ENCODE measurements at places on chromosomes 5 and 9. TPM values are rescaled to one million over a fixed set of nuclear protein-coding genes. Genes with fewer than 3 reads are reported as not detected.

- DNase-seq: no peak
Observed at GRCh38 chr9:1673300-1673699, 341.8 kb upstream of the SMARCA2 start.

The CATSPER3 gene
- 1.1 TPM for total RNA-seq

The OMD gene
- total RNA-seq: 3.2 TPM

GRCh38 chr9:111037708-111038330 is 451 bp downstream of the LPAR1 start:
- peak; percentile 70 for DNase-seq

The HK3 gene
- total RNA-seq: 6.4 TPM

The CHSY3 gene
- 0.57 TPM for total RNA-seq

DNA sequence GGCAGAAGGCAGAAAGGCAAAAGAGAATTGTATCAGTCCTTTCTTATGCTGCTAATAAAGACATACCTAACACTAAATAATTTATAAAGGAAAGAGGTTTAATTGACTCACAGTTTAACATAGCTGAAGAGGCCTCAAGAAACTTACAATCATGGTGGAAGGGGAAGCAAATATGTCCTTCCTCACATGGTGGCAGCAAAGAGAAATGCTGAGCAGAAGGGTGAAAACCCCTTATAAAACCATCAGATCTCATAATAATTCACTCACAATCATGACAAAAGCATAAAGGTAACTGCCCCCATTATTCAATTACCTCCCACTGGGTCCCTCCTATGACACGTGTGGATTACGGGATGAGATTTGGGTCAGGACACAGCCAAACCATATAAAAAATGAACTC is 312.5 kb upstream of the PTGER4 start:
- no peak for DNase-seq

DNA sequence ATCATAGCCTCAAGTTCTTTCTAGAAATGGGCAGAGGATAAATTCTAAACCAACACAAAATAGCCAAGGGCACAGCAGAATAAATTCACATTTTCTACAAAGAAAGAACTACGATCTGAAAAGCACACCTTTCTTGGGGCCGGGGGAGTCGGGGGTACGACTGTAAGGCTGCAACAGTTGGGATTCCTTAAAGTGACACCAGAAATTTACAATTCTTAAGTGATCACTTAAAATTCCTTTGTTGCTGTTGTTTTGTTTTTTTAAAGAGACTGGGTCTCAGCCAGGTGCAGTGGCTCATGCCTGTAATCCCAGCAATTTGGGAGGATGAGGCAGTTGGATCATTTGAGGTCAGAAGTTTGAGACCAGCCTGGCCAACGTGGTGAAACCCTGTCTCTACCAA is 95.8 kb downstream of the CDK5RAP2 start:
- no peak for DNase-seq

DNA sequence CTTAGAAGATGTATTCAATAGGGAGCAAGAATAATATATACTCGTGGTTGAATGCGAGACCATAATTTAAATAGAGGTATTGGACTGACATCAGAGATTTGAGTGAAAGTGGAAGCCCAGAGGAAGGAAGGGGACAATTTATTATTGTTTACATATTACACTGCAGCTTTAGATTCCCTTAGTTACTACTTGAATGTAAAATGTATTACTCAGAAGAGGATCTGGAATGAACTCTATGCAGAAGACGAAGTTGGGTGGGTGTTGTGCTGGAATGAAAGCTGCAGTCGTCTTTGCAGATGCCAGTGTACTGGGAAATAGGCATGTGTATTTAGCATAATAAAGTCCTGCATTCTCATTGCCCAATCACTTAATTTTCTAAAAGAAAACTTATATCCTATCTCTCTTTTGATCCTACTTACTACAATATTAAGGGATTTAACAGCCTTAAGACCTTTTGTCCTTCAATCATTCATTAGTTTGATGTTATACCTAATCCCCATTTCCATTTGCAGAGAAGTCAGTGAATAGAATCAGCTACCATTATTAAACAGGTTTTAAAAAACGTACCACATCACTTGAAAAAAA is 570.7 kb upstream of the WWC1 start:
- DNase-seq: no peak

The AIF1L gene
- 22.2 TPM for total RNA-seq

GRCh38 chr5:34978681-34979080 is 49.3 kb downstream of the DNAJC21 start:
- DNase-seq: no peak

The STK32A gene
- total RNA-seq: 1.1 TPM

GRCh38 chr9:126809068-126809467 is 4.2 kb downstream of the ZBTB43 start:
- DNase-seq: no peak

The KCNV2 gene
- total RNA-seq: not detected

- DNase-seq: no peak
Observed at GRCh38 chr5:158813275-158813674, 286.4 kb downstream of the EBF1 start.

- DNase-seq: no peak
Observed at GRCh38 chr9:93513606-93514005, 60.2 kb upstream of the FAM120AOS start.

The RNF183 gene
- total RNA-seq: not detected

DNA sequence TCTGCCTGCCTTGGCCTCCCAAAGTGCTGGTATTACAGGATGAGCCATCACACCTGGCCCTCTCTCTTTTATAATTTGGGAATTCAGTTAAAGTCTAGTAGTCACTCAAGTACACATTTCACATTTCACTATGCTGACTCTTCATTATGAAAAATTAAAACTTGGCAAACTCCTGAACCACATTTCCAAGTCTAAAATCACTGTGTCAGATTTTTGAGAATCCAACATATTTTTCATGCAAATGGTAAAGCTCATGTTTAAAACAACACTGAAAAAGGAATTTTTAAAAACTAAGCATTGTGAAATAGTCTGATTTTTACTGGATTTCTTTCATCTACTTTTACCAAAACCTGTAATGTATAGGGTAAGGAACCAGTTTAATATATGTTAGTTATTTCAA is 92.3 kb downstream of the SVEP1 start:
- no peak for DNase-seq

The ANKRD33B gene
- total RNA-seq: 4.1 TPM

DNA sequence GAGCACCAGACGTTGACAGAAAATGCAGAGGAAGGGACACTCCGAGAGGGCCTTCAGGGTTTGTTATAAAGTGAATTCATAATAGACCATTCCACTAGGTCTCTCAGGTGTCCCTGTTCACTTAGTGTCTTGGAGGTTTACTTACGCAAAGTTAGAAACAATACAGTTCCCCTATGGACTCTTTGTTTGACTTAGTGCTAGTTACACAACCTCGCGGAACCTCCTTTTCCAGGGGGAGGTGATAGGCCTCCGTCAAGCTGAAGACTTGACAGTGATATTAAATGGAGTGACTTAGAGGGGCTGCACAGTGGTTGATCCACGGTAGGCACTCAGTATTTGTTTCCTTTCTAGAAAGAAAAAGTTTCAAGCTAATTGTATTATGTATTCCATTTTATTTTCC is 1.3 kb downstream of the CCT5 start:
- no peak for DNase-seq

The SGCD gene
- total RNA-seq: 75.2 TPM

The IL17B gene
- not detected for total RNA-seq

The SH3GL2 gene
- total RNA-seq: 0.51 TPM

The APBA1 gene
- 2.8 TPM for total RNA-seq

The TMC1 gene
- total RNA-seq: not detected

The PCDHGB1 gene
- total RNA-seq: 6.7 TPM

GRCh38 chr9:4661165-4661564 is 929 bp upstream of the PLPP6 start:
- DNase-seq: no peak

DNA sequence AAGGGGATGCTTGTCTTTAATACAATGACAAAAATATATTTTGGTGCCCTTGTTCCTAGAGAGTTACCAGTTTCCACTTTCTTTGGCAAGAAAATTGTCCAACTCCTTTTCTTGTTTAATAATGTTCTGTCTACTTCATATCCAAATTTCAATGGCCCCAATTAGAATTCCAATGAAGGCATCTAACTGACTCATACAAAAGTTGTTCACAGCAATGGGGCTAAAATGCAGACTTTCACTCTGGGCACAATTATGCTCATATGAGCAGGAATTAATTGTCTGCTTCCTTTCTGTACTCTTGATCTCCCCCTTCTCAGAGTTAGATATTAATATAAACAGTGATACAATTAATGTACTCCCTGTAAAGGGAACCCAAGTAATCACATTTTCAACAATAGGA is 42.1 kb upstream of the ZNF622 start:
- no peak for DNase-seq

DNA sequence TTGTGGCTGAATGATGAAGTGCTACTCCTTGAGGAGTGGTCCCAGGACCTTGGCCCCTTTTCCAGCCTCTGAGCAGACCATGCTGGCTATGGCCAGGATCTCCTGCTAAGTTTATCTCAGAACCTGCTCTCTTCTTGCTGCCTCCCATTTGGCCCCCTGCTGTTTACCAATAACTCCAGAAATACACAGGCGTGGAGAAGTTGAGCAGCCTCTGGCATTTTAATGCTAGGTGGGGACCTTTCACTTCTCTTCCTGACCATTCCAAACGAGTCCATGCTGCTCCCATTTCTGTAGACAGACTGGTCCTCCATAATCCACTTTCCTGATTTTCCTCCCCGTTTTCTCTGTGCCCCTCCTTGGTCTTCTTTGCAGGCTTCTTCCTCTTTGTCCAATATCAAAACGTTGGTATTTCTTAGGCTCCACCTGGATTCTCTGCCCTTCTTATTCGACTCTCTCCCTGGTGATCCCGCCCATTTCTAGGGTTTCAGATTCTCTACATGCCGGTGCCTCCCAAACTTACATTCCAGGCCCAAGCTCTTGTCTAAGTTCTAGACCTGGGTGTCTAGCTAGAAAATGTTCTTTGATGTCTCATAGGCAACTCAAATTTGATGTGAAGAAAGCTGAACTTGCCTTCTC is 33.4 kb upstream of the TNFAIP8 start:
- no peak for DNase-seq

The HSPB3 gene
- total RNA-seq: 549 TPM

DNA sequence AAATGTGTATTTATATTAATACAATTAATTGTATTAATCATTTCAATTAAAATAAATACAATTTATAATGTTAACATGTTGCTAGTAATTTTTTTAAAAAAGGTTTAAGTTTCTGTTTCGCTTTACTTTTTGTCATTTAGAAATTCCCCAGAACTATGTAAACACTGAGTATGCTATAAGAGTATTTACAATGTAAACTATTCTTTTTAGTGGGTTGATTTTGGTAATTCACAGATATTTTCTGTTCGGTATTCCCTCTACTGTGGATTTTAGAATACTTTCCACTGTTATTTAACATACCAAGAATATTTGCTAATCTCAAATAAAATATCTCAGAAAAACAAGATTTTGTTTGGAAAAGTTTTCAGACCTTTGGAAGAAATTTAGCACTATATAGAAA is 1564.4 kb downstream of the EFNA5 start:
- DNase-seq: no peak

The RPS14 gene
- 1,267 TPM for total RNA-seq

The CTNND2 gene
- 1.7 TPM for total RNA-seq

The SLC45A2 gene
- not detected for total RNA-seq

- no peak for DNase-seq
Observed at GRCh38 chr5:14202462-14202861, 59.3 kb downstream of the TRIO start.

Data from Right ventricle myocardium inferior (tissue), 1 donor.